ENCODE measurements at places on chromosomes 2 and 18.

DNA sequence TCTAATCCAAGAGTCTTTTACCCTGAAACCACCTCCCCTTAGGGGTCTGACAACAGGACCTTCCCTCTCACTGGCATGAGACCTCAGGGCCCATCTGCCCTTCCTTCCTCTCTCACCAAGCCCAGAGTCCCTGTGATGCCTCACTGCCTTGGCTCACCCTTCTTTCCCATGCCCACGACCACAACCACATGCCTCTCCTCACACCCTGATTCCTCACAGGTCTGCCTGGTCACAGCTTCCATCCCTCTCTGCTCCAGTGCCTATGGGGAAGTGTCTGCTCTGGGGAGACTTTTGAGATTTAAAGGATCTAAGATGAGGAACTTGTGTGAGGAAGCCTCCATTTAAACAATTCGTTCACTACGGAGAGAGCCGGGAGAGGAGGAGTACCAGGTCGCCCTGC is 98.9 kb upstream of the SH3BP4 start:
- peaks cover 2% of the 10 kb centered on the region for H3K27me3 ChIP-seq
- H3K36me3 ChIP-seq: no peaks in the 10 kb centered on the region
- DNase-seq: no peak
- no peak overlapping the region for H3K27ac ChIP-seq
- H3K4me3 ChIP-seq: no peak overlapping the region

DNA sequence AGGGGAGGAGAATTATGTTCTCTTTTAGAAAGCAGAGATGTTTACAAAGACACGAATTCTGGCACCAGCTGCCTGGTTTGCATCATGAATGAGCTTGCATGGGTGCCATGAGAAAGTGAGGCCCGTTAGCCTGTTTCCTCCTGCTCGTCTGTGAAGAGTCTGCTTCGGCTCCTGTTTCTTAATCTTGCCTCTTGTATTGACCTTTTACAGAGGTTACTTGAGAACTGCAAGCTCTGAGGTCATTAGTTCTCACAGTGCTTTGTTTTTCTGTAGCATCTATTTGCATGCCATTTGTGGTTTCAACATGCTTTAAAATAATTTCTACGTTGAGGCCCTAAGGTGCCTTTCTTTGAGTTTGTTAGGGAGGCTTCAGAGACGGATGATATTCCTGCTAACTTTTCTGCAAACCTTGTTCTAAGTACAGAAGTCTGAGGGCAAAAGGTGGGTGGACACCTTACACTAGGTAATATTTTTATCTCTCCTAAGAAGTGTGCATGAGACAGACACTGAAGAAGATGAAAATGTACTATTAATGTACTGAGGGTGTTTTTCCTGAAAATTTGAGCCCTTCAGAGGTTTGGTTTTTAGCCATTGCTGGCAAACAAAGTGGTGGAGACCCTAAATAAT is 53.4 kb upstream of the LINC00305 start:
- H3K4me3 ChIP-seq: no peak overlapping the region
- DNase-seq: no peak
- H3K27ac ChIP-seq: no peak overlapping the region

DNA sequence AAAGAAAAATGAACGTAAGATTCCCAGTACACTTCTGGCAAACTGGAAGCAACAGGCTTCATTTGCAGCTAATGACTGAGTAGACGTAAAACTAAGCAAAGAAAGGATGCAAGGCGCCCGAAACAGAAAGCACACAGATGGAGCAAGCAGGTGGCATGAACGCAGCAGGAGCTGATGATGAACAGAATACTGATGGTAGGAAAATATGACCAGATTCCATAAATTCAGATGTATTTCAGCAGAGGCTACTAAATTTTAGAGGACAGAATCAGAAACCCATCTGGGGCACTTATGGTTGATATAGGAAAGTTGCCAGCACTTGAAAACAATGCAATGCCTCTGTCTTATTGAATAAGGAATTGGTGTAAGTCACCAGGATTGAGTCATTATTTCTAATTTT is 658.7 kb upstream of the LINC00305 start:
- H3K36me3 ChIP-seq: no peaks in the 10 kb centered on the region
- no peaks in the 10 kb centered on the region for H3K27me3 ChIP-seq
- no peak overlapping the region for H3K27ac ChIP-seq
- H3K4me1 ChIP-seq: no peaks in the 10 kb centered on the region
- no peak overlapping the region for H3K4me3 ChIP-seq

DNA sequence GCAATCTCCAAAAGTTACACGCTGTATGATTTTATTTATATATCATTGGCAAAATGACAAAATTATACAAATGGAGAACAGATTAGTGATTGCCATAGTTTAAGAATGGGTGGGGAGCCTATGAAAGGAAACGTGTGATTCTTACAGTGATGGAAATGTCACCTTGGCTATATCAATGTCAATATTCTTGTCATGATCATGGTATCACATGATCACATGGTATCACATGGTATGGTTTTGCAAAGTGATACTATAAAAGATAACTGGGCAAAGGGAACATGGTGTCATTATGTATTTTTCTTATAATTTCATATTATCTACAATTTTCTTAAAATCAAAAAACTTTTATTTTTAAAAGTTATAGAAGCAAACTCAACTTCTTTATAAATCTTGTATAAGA is 606.2 kb upstream of the ZEB2 start:
- H3K27me3 ChIP-seq: no peaks in the 10 kb centered on the region
- no peak for DNase-seq
- no peak overlapping the region for H3K4me3 ChIP-seq
- H3K36me3 ChIP-seq: no peaks in the 10 kb centered on the region

DNA sequence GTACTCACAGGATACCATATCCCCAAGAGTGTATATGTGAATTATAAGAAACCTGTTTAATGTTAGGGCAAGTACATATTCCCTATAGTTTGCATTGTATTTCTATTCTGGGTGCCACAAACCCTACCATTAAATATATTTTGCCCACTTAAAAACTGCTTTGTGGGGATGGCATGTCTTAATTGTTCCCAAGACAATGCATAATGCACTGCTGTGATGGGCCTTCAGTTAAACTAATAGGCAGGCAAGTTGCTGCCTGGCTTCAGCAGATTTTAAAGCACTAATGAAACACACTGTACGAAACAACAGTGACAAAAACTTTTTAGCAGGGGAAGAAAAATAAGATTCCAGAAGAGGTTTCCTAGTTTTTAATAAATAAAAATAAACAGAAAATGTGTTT is 104.8 kb upstream of the VRK2 start:
- H3K27me3 ChIP-seq: no peaks in the 10 kb centered on the region
- no peak overlapping the region for H3K4me3 ChIP-seq
- H3K36me3 ChIP-seq: no peaks in the 10 kb centered on the region

- H3K36me3 ChIP-seq: no peaks in the 10 kb centered on the region
- H3K27me3 ChIP-seq: no peaks in the 10 kb centered on the region
- H3K27ac ChIP-seq: no peak overlapping the region
- no peak overlapping the region for H3K4me3 ChIP-seq
- peaks cover 4% of the 10 kb centered on the region for H3K4me1 ChIP-seq
- no peak for DNase-seq
Observed at GRCh38 chr2:36376319-36376765, 20.8 kb downstream of the CRIM1 start.

Measured in CD4-positive, alpha-beta T cell (primary cell).